Heart right ventricle (tissue), 16 donors: ENCODE measurements at places on chromosomes 13 and 19. TPM values are rescaled to one million over a fixed set of nuclear protein-coding genes. Genes with fewer than 3 reads are reported as not detected.

DNA sequence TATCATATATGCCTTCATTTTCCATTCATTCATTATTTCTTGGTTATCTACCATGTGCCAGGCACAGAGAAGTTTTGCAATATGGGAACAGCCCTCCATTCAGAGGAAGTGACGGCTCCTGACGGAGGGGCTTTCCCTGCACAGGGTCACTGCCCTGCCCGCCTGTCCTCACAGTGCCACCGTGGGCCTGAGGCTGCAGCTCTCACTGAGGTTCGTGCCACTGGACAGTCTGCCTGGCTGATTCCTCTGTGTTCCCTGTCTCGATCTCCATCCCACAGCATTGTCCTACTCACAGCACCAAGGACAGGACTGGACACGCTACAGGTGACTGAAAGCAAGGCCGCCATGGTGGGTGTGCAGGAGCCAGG is 92.7 kb downstream of the TSHZ3 start:
- no peak for DNase-seq

DNA sequence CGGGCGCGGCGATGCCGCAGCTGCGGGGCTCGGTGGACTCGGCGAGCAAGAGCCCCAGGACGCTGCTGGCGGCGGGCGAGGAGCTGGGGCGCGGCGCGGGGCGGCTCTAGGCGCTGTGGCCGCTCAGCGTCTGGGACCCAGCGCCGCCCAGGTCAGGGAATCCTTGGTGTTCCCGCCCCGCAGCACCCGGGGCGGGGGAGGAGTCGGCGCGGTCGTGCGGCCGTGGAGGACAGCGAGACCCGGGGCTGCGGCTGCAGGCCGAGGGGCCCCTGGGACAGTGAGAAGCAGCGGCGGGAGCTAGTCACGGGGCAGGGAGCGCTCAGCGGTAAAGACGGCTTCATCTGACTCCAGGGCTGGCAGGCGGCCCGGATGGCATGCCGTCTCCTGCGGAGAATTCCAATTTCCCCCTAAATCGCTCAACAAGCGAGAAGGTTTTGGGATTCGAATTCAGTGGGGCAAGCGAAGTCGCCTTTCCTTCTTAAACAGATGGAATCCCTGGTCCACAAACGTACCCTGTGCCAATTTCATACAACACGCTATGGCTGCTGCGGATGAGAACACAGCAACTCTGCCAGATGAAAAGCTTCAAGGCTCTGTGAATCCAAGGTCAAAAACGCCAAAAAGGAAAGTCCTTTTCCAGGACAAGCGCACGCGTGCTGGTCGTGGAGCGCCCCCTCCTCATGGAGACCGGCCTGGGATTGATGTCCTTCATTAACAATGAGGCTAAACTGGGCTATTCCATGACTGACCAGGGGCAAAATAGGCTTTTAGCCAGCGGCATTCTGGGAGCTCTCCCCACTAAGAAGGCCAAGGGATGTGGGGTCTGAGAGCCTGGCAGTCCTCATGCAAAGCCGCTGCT is 4.2 kb upstream of the ZSCAN4 start:
- DNase-seq, result peak; percentile 40

GJB2 gene
- 0.28 TPM for total RNA-seq

- DNase-seq, result peak; percentile 28
Measured at GRCh38 chr19:39342647-39343305, 555 bp downstream of the SAMD4B start.

CRYL1 gene
- total RNA-seq, result 27.3 TPM
